ENCODE measurements at places on chromosomes 2 and 18.

DNA sequence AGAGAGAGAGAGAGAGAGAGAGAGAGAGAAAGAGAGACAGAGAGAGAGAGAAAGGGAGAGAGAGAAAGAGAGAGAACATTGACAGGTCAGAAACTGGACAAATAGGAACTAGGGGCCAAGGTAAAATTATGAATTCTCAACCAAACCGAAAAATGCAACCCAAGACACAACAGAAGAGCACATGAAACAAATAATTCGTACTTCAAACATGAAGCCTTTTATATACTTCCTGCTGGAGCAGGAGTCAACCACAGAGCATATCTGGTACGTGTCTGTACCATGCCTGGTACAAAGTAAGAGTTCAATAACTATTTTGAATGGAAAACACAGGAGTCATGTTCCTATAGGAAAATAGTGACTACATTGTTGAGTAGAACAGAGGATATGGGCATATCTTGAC is 6.5 kb upstream of the VPS54 start:
- H3K27ac ChIP-seq = no peak overlapping the region
- H3K27me3 ChIP-seq = no peaks in the 10 kb centered on the region
- H3K4me1 ChIP-seq = peaks cover 26% of the 10 kb centered on the region
- no peak for DNase-seq
- H3K36me3 ChIP-seq = no peaks in the 10 kb centered on the region

DNA sequence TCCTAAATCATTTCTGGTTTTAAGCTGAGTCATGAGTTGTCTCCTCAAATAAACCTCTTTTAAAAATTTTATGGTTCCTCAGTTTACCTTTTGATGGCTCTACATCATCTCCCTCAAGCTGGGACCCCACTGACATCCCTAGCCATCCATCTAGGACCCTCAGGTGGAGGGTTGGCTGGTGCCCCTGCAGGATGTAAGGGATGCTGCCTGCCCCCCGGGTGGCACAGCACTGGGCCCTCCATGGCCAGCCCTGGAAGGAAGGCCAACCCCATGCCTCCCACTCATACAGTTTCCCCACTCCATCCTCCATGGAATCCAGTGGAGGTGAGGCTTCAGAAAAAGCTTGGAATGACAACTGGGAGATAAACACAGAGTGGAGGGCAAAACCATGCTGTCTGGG is 17.2 kb upstream of the GPC1 start:
- no peak overlapping the region for H3K27ac ChIP-seq
- no peaks in the 10 kb centered on the region for H3K4me1 ChIP-seq
- no peaks in the 10 kb centered on the region for H3K36me3 ChIP-seq
- H3K27me3 ChIP-seq = no peaks in the 10 kb centered on the region
- DNase-seq = peak; percentile 14

- no peak for DNase-seq
- H3K27me3 ChIP-seq = no peaks in the 10 kb centered on the region
- H3K4me3 ChIP-seq = no peak overlapping the region
- H3K36me3 ChIP-seq = no peaks in the 10 kb centered on the region
- H3K27ac ChIP-seq = no peak overlapping the region
- H3K4me1 ChIP-seq = peaks cover 2% of the 10 kb centered on the region
Observed at GRCh38 chr2:40227210-40227609, 224.7 kb downstream of the SLC8A1 start.

GRCh38 chr18:21309248-21309647 is 67.2 kb downstream of the GREB1L start:
- H3K27ac ChIP-seq = no peak overlapping the region
- H3K4me1 ChIP-seq = no peaks in the 10 kb centered on the region
- DNase-seq = no peak
- peaks cover 8% of the 10 kb centered on the region for H3K27me3 ChIP-seq
- H3K36me3 ChIP-seq = no peaks in the 10 kb centered on the region

- H3K36me3 ChIP-seq = no peaks in the 10 kb centered on the region
- H3K4me1 ChIP-seq = peaks cover 10% of the 10 kb centered on the region
- no peak overlapping the region for H3K4me3 ChIP-seq
- peaks cover 25% of the 10 kb centered on the region for H3K27me3 ChIP-seq
- no peak for DNase-seq
Observed at GRCh38 chr18:58038063-58038462, 6.0 kb upstream of the NEDD4L start.

- H3K27me3 ChIP-seq = no peaks in the 10 kb centered on the region
- no peaks in the 10 kb centered on the region for H3K36me3 ChIP-seq
- no peak overlapping the region for H3K4me3 ChIP-seq
- H3K4me1 ChIP-seq = no peaks in the 10 kb centered on the region
- H3K27ac ChIP-seq = no peak overlapping the region
Observed at GRCh38 chr2:164879901-164880535, 38.4 kb upstream of the COBLL1 start.

GRCh38 chr2:230158468-230158867 is 61.3 kb downstream of the SP110 start:
- no peak overlapping the region for H3K4me3 ChIP-seq
- peaks cover 22% of the 10 kb centered on the region for H3K4me1 ChIP-seq
- no peak for DNase-seq
- H3K27me3 ChIP-seq = no peaks in the 10 kb centered on the region

DNA sequence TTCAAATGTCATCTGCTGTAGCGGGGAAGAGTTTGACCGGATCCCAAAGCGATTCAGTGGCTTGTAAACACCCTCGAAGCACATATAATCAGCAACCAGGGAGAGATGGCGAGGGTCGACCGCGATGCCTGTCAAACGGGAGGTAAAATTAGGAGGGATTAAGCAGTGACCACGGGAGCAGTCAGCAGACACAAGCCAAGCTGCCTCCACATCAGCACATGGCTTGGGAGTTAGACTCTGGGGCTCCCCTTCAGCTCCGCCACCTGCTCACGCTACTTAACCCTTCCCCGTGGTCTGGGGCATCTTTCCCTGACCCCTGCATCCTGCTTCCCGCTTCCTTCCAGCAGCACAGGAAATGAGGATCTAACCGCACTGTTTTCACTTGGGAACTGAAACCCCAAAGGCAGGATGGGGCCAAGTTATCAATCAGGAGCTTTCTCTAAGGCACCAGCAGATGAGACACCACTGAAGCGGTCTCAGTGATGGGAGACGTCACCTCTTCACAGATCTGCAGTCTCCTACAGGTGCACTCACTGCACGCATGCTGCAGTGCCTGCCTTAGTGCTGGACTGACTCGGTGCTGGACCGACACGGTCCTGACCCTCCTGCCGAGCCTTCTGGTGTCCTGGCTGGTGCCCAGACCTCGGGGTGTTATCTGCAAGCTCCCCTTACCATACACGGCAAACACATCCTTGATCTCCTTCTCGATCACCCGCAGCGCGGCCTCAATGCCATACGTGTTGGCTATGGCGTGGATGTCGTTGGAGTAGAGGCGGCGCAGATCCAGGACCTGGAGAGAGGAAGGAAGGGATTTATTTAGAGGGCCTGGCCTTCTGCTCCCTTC is 77.5 kb downstream of the POLR1A start:
- no peak overlapping the region for H3K4me3 ChIP-seq
- no peak for DNase-seq
- peaks cover 7% of the 10 kb centered on the region for H3K4me1 ChIP-seq
- no peaks in the 10 kb centered on the region for H3K27me3 ChIP-seq

DNA sequence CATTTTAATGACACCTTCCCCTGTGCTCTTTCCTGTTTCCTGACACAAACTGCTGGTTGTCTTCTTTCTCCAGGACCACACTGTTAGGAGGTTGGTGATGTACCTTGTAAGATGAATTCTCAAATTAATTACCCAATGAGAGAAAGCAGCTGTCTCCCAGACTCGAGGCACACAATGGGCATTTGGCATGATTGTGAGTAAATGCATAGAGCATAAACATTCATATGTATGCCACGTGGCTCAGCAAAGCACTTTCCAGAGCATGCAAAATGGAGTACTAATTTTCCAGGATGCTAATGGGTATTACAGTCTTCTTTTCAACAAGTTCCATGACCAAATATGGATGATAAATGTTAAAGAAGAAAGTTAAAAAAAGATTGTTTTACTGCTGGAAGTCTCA is 235.2 kb upstream of the KLHL29 start:
- no peak overlapping the region for H3K4me3 ChIP-seq
- H3K4me1 ChIP-seq = no peaks in the 10 kb centered on the region
- DNase-seq = no peak
- H3K27me3 ChIP-seq = peaks cover 18% of the 10 kb centered on the region
- H3K36me3 ChIP-seq = no peaks in the 10 kb centered on the region

- no peak overlapping the region for H3K4me3 ChIP-seq
- peak; percentile 22 for DNase-seq
- peaks cover 15% of the 10 kb centered on the region for H3K36me3 ChIP-seq
Observed at GRCh38 chr2:230912046-230912445, 13.0 kb downstream of the GPR55 start.

- H3K27ac ChIP-seq = peak overlapping the region; percentile 53
- H3K27me3 ChIP-seq = no peaks in the 10 kb centered on the region
- no peaks in the 10 kb centered on the region for H3K36me3 ChIP-seq
Observed at GRCh38 chr2:62287899-62288880, 92.3 kb downstream of the B3GNT2 start.

- H3K36me3 ChIP-seq = peaks cover 27% of the 10 kb centered on the region
- no peak for DNase-seq
- H3K4me1 ChIP-seq = peaks cover 85% of the 10 kb centered on the region
- no peaks in the 10 kb centered on the region for H3K27me3 ChIP-seq
- peak overlapping the region; percentile 92 for H3K27ac ChIP-seq
Observed at GRCh38 chr2:189302274-189302948, 122.8 kb upstream of the COL5A2 start.

GRCh38 chr2:84487298-84487996 is 28.4 kb upstream of the SUCLG1 start:
- H3K36me3 ChIP-seq = no peaks in the 10 kb centered on the region
- no peaks in the 10 kb centered on the region for H3K27me3 ChIP-seq
- no peak for DNase-seq
- no peak overlapping the region for H3K4me3 ChIP-seq

GRCh38 chr2:118784860-118785259 is 62.6 kb downstream of the EN1 start:
- no peaks in the 10 kb centered on the region for H3K36me3 ChIP-seq
- no peak for DNase-seq
- peaks cover 42% of the 10 kb centered on the region for H3K27me3 ChIP-seq
- H3K4me1 ChIP-seq = no peaks in the 10 kb centered on the region
- H3K4me3 ChIP-seq = no peak overlapping the region
- H3K27ac ChIP-seq = no peak overlapping the region

DNA sequence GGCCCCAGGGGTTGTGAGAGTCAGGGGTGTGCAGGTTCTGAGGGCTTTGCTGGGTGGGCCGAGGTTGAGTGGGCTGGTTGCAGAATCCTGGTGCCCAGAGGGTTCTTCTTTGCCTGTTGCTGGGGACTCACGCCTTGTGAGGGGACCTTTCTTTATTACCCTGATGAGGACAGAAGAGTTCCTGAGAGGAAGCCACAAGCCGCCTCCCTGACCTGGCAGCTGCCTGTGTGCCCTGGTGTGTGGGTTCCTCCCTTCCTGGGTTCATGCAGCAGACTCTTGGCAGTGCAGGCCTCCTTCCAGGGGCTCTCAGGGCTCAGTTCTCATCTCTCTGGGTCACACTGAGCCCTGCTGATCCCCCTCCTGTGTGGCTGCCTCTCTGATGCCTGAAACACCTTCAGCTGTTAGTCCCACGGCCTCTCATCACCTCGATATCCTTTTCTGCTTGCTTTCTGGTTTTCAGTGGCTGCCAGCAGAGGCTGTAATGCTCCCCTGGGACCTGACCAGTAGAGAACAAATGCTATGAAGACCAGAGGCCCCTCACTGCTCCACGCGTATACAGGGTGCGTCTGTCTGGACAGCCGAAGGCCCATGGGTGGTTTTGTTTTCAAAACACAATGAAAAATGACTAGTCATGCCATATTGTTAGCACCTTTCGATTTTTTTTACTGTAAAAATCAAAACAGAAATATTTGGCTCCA is 191.3 kb downstream of the AGAP1 start:
- no peak for DNase-seq
- no peaks in the 10 kb centered on the region for H3K36me3 ChIP-seq
- no peak overlapping the region for H3K4me3 ChIP-seq
- H3K4me1 ChIP-seq = no peaks in the 10 kb centered on the region
- H3K27ac ChIP-seq = peak overlapping the region; percentile 14
- H3K27me3 ChIP-seq = peaks cover 7% of the 10 kb centered on the region

- H3K27me3 ChIP-seq = peaks cover 53% of the 10 kb centered on the region
- DNase-seq = no peak
- H3K27ac ChIP-seq = no peak overlapping the region
- no peak overlapping the region for H3K4me3 ChIP-seq
- no peaks in the 10 kb centered on the region for H3K36me3 ChIP-seq
Observed at GRCh38 chr2:218878486-218878885, 2.2 kb upstream of the WNT10A start.

- H3K36me3 ChIP-seq = no peaks in the 10 kb centered on the region
- no peak overlapping the region for H3K27ac ChIP-seq
- no peak overlapping the region for H3K4me3 ChIP-seq
- peaks cover 7% of the 10 kb centered on the region for H3K27me3 ChIP-seq
- DNase-seq = no peak
- no peaks in the 10 kb centered on the region for H3K4me1 ChIP-seq
Observed at GRCh38 chr2:71597756-71598155, 144.4 kb downstream of the DYSF start.

DNA sequence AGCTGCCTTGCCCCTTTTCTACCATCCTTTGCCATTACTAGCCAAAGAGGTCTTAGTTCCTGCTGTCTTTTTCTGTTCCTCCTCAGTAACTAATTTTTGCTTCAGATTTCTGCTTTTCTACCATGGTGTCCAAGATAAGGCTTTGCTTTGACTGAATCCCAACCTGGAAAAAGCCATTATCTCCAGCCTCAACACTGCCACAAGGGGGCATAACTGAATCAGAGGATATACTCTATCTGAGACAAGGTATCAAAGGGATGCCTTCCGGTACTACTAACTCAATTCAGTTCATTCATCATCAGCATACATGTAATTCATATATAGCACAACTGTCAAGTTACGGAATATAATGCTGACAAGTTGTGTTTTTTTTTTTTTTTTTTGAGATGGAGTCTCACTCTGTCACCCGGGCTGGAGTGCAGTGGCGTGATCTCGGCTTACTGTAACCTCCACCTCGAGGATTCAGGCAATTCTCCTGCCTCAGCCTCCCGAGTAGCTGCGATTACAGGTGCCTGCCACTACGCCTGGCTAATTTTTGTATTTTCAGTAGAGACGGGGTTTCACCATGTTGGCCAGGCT is 11.4 kb downstream of the OSGEPL1 start:
- H3K36me3 ChIP-seq = peaks cover 72% of the 10 kb centered on the region
- H3K4me1 ChIP-seq = no peaks in the 10 kb centered on the region
- H3K27me3 ChIP-seq = no peaks in the 10 kb centered on the region
- H3K27ac ChIP-seq = no peak overlapping the region

DNA sequence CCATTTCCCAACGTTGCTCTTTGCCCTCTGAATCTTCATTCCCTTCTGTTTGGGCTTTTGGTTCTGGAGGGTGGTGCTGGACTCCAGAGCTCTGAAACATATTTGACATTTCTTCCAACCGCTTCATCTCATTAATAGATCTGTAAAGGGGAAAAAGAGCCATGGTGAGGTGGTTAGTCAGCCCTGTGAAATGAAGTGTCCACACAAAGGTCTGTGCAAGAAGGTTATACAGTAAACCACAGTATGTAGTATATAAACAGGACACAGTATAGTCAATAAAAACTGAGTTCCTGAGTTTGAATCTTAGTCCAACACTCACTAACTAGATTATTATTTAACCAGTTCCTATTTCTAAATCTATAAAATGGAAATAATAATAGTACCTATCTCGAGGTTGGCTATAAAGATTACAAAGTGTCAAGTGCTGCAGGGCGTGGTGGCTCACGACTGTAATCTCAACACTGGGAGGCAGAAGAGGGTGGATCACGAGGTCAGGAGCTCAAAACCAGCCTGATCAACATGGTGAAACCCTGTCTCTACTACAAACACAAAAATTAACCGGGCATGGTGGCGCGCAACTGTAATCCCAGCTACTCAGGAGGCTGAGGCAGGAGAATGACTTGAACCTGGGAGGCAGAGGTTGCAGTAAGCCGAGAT is 13.1 kb downstream of the STARD7 start:
- H3K36me3 ChIP-seq = peaks cover 83% of the 10 kb centered on the region
- no peaks in the 10 kb centered on the region for H3K27me3 ChIP-seq
- no peak for DNase-seq
- peaks cover 42% of the 10 kb centered on the region for H3K4me1 ChIP-seq
- peak overlapping the region; percentile 55 for H3K27ac ChIP-seq
